Mucosa of gallbladder (tissue), 1 donor: ENCODE measurements at places on chromosomes 5 and 9. TPM values are rescaled to one million over a fixed set of nuclear protein-coding genes. Genes with fewer than 3 reads are reported as not detected.
A peak's percentile ranks its signal among the peaks of the same experiment; 100 is the strongest.

DNA sequence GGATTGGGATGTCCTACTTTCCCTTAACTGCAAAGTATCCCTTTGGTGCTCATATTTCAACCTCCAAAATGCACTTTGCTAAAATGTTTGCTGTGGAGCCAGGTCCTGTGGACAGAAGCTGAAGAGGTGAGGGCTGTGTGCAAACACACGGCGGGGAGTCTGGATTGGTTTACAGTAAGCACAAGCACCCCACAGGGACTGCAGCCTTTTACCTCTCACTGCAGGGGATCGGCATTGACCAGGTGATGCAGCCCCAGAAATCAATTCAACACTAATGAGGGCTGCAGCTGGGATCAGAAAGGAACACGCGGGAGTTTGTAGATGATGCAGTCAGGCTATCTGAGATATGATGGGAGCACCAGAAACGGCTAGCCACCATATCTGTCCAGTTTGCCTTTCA is 450.9 kb downstream of the CCDC171 start:
- no peak for DNase-seq

DNA sequence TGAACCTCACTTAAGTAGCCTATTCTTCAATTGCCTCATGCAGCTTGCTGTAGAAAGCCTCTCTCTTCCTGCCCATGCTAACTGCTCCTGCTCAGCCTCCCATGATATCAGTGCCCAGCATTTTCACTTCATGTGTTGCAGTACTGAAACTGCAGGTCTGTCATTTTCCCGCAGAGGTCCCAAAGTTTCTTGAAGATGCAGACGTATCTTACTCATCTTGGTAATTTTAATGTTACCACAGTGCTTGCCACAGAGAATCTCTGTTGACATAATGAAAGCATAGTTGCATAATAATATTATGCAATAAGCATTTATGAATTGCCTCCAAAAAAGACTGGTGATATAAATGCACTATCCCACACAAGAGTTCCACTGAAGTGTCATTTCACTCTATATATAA is 561.1 kb upstream of the DAP start:
- DNase-seq: no peak

DNA sequence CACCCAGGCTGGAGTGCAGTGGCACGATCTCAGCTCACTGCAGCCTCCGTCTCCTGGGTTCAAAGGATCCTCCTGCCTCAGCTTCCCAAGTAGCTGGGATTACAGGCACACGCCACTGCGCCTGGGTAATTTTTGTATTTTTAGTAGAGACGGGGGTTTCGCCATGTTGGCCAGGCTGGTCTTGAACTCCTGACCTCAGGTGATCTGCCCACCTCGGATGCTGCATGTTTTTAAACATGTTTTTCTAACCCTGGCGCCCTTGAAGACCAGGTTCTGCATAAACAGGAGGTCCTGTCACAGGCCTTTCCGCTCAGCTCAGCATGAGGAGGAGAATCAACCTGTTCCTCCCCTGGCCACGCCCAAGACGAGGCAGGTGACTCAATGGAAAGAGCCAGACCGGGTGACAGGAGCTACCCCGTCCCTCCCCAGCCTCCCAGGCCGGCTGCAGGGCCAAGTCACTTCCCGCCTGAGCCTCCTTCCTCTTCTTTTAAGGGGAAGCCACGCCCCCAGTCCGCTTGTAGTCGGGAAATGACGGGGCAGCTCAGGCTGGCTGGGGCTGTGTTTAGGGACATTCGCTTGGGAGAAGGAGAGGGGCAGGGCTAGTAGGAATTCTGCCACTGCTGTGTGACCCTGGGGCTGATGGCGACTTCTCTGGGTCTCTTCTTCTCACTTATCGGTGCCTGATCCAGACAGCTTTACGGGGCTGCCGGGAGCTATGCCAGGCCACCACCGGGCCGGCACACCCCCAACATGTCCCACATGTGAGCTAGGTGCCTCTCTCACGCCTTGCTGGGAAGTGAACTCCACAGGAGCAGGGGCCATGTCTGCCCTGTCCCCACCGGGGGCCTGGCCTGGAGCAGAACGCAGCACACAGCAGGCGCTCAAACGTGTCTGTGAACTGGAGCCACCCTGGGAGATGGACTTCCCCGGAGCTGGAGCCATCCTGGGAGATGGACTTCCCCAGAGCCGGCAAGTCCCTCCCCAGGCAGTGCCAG is 6.1 kb downstream of the NOTCH1 start:
- DNase-seq: peak; percentile 93

DNA sequence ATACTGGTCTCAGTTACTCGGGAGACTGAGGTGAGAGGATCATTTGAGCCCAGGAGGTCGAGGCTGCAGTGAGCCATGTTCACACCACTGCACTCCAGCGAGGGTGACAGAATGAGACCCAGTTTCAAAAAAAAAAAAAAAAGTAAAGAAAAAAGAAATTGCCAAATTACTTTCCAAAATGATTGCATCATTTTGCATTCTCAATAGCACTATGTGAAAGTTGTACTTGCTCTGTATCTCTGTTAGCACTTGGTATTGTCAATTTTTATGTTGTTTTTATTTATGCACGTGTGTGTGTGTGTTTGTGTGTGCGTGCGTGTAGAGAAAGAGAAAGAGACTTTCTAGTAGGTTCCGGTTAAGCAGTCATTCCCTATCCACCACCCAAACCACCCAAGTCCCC is 328.4 kb downstream of the RAB3C start:
- no peak for DNase-seq

BTNL8 gene
- total RNA-seq: 47.3 TPM

DNA sequence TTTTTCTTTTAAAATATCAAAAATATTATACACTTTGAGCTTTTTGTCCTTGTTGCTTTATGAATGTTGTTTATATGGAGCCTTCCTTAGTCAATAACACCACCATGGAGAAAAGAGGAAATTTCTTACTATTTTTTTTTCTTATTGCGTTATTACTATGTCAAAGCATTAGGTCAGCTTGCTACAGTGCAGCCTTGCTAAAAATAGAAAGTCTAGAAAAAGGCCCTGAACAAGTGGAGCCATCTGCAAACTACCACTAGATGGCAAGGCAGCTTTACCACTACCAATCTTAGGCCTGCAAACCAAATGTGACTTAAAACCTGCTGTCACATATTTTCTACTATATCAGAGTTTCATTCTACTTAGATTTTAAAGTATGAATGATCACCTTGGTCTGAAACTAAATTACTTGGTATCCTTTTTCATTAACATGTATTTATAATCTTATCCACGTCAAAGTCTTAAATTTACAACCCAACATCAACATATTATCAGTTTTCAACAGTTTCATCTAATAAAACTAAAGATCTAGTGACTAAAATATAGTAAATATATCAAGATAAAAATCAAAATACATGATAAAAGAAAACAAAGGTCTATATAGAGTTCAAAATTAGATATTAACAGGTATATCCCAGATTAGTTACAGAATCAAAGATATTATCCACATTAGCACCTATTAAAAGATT is 113.1 kb upstream of the ACOT12 start:
- peak; percentile 76 for DNase-seq

DNA sequence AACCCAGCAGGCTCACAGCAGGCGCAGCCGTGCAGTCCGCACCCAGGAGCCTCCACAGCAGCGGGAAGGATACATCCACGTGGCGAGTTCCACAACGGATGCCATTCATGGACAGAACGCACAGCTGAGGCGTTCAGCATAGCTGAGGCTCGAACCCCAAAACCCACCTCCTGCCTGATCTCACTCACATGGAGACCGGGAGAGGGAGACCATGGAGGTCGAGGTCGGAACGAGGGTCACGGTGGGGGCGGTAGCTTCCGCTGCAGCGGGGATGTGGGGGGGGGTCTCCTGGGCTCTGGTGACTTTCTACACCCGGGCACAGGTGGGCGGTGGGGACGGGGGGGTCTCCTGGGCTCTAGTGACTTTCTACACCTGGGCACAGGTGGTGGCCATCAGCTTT is 17.5 kb downstream of the TERT start:
- no peak for DNase-seq

ADCY2 gene
- total RNA-seq: 2.4 TPM

GRCh38 chr5:40046792-40047191 is 622.0 kb upstream of the DAB2 start:
- DNase-seq: no peak

KIF2A gene
- total RNA-seq: 31.1 TPM

DNA sequence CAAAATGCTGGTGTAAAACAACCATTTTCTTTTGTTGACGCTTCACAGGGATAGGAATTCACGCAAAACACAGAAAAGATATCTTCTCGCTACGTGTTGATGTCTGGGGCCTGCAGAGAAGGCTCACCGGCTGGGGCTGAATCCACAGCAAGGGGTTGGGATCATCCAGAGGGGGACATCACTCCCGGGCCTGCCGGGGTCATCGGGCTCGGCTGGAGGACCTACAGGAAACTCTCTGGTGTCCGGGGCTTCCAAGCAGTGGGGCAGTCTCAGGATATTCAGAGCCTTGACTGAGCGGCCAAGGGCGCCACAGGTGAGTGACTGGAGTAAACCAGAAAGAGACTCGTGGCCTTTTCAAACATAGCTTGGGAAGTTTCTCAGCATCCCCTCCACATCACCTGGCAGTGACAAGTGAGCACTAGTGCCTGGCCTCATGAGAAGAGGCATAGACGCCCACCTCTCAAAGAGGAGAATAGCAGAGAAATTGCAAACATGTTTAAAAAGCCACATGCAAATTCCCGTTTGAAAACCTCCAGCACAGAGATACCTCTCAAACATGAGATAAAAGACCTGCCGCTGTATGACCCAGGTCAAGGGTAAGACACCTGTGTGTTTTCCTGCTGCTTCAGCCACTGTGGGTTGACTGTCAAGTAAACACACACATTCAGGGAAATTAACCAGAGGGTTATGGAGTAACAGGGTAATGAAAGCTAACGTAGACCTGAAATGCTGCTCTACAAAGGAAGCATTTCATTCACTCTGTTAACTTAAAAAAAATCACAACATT is 50.8 kb upstream of the SIMC1 start:
- no peak for DNase-seq

DNA sequence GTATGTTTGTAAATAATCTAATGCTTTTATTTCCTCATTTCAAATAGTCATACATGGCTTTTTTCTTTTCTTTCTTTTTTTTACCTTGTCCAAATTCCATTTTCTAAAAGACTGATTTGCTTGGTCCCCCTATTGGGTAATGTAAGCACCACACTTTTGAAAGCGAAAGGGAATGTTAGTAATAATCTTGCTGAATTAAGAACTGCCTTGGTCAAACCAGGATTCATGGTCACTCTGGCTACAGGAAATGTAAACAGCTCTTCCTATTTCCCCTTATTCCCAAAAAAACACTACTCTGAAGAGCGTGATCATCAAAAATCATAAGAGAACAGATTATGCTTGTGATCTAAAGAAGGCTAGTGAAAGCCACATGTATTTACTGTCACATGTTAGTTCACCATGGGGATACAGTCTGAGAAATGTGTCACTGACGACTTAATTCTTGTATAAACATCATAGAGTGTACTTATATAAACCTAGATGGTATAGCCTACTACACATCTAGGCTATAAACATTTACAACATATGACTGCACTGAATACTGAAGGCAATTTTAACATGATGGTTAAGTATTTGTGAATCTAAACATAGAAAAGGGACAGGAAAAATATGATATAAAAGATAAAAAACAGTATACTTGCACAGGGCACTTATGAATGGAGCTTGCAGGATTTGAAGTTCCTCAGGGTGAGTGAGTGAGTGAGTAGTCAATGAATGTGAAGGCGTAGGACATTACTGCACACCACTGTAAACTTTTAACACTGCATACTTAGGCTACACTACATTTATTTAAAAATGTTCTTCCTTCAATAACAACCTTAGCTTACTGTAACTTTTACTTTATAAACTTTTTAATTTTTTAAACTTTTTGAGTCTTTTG is 75.3 kb downstream of the HMGCR start:
- DNase-seq: no peak

DNA sequence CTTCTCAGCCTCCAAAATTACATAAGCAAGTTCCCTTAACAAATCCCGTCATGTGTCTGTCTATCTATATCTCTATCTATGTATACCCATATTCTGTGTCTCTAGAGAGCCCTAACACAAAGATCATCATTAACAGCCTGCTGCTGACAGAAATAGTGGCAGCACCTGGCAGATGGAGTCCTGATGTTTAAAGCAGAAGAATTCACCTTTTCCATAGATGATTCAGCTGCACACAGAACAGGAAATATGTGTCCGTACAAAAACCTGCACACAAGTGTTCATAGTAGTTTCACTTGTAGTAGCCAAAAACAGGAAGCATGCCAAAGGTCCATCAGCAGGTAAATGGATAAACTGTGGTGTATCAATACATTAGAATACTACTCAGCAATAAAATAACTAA is 45.0 kb upstream of the ACO1 start:
- no peak for DNase-seq

GRCh38 chr5:169719360-169720314 is 82.6 kb downstream of the DOCK2 start:
- DNase-seq: no peak

SIT1 gene
- total RNA-seq: 2.7 TPM

DNA sequence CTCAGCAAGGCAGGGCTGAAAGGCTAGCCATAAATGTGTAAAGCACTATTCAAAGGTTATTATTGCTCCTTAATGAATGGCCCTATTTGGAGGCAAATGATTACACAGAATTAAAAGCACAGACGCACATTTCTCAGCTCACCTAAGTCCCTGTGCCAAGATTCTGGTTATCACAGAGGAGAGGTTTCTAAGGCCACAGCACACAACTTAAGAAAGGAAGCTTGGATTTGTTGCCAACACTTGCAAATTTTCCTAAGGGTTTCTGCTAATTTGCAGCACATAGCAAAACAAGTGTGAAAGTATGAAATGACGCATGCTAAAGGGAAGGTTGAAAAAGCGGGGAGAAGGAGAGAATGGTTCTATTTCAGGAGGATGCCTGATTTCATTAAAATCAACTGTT is 834.1 kb upstream of the C9orf72 start:
- no peak for DNase-seq

GRCh38 chr5:96120120-96120519 is 158.5 kb upstream of the ELL2 start:
- DNase-seq: no peak

DNA sequence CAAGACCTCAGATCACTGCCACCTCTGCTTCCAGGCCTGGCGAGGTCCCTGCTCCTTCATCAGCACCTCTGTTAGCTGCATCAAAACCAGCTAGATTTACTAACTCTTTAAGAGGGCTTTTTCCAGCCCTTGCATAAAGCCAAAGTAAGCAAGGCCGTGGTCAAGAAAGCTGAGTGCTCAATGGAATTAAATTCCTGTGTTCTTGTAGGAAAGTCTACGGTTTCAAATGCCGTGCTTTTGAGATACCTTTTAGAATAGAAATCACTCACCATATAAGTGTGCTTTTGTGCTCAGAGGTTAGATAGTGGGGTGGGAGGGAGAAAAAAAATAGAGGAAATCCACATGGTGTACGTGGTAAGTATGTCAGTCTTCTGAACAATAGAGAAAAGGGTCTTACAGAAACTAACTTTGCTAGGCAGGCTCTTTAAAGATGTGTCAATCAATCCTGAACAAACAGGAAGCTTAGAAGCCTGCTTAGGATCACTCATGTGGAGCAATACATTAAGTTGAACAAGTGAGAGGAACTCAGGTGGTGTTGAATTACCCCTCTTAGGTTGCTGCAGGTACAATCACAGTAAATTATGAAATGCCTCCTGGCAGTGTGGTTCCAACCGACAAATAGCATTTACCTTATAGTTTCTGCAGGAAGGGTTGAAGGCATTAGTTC is 79.7 kb downstream of the SEMA6A start:
- DNase-seq: no peak

IL9 gene
- not detected for total RNA-seq
